ENCODE measurements at places on chromosomes 6 and 20.

GRCh38 chr6:15244620-15245360 lies 1.1 kb upstream of the JARID2 start:
- DNase-seq: no peak

DNA sequence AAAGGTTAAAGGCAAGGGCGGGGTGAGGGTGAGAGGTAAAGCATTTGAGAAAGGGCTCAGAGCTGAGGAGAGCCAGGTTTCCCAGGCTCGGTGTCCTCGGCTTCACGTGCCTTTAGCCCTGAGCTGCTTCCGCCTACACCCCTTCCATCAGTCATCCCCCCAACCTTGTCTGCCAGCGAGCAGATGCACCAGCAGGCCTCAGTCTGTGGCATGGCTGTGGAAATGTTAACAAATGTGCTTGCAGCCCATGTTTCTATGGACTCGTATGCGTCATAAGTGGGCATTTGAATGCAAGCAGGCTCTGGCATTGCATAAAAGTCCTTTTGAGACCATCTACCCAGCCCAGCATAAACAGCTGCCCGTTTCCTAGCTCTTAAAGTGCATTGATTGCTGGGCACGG lies 88.8 kb downstream of the SYNJ2 start:
- no peak for DNase-seq

DNA sequence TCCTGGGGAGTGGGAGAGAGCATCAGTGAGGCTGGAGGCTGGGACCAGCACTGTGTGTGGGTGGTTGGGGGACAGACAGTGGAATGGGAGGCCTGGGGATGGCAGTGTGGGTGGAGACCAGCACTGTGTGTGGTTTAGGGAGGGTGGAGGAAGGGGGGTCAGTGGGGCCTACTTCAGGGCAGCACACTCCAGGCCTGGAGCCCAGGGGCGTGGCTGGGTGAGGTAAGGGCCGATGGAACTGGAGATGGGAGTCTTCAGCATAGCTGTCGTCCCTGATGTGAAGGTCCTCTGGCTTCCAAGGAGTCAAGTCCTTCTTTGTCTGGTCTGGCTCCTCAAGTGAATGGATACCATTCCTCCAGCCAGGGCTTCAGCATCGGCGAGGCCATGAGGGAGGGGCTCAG lies 18.6 kb downstream of the KCNK17 start:
- no peak for DNase-seq

GRCh38 chr6:33279971-33280511 lies 3.1 kb downstream of the B3GALT4 start:
- DNase-seq: no peak

GRCh38 chr6:113870917-113871316 lies 13.8 kb downstream of the MARCKS start:
- no peak for DNase-seq

DNA sequence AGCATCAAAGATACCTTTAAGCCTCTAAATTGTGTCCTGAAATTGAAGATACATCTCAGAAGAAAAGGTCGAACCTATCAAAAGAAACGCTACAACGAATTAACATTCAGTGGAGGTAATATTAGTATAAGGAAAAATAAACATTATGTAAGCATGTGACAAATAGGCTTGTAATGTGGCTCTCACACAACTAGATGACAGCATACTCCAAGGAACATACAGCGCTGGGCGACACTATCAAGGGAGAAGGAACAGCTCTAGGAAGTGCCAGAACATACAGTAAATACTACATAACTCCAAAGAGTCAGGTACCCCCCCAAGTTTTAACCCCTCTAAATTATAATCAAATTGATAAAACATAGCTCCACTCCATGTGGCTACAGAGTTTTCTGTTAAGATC lies 103.5 kb downstream of the LAMP5 start:
- DNase-seq: no peak

- no peak for DNase-seq
These were observed 32.8 kb downstream of the HTR1B start for GRCh38 chr6:77430504-77430903.

- no peak for DNase-seq
These were observed 14.4 kb upstream of the GJE1 start for GRCh38 chr6:142118328-142118727.

DNA sequence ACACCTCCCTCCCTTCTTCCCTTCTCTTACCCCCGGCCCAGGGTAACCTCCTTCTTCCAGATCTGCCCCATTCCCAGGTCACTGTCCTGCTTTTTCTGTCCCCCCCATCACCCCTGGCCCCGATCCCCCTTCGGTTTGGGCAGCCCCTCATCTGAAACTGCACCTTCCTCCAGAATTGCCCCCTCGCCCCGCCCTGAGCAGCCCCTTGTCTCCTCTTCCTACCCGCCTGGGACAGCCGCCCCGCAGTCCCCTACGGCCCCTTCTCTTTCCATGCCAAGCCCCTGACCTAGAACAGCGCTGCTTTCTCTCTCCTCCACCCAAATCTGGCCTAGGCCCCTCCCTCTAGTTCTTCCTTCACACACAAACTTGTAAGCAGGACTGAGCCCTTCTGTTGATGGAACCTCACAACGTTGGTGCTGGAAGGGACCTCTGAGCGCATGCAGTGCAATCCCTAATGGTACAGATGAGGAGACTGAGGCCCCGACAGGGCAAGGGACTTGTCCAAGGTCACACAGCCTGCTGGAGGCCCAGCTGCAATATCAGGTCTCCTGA lies 630 bp downstream of the PPP2R5D start:
- no peak for DNase-seq

Data from activated T-helper 1 cell treated with anti-CD3 and anti-CD28 coated beads, Interleukin-12 subunit alpha, Interleukin-12 subunit beta, Interleukin-2, Interleukin-4 antibody, amounts not matched to agents 30 ng/mL and 10 ng/mL and 1 ng/mL, durations not matched to agents 14 hours and 24 hours and 36 hours (primary cell).